WTC11 (cell line): ENCODE measurements at places on chromosomes 13 and 19. TPM values are rescaled to one million over a fixed set of nuclear protein-coding genes. Genes with fewer than 3 reads are reported as not detected.
A peak's percentile ranks its signal among the peaks of the same experiment; 100 is the strongest.

The TEAD2 gene
- 104 to 106 TPM (median 104 TPM) in 3 replicates for total RNA-seq

The ICAM4 gene
- 2.0 to 3.7 TPM (median 3.1 TPM) in 3 replicates for total RNA-seq

- DNase-seq, result no peak
These were observed 32.6 kb upstream of the IGFL4 start for GRCh38 chr19:46073268-46073922.

DNA sequence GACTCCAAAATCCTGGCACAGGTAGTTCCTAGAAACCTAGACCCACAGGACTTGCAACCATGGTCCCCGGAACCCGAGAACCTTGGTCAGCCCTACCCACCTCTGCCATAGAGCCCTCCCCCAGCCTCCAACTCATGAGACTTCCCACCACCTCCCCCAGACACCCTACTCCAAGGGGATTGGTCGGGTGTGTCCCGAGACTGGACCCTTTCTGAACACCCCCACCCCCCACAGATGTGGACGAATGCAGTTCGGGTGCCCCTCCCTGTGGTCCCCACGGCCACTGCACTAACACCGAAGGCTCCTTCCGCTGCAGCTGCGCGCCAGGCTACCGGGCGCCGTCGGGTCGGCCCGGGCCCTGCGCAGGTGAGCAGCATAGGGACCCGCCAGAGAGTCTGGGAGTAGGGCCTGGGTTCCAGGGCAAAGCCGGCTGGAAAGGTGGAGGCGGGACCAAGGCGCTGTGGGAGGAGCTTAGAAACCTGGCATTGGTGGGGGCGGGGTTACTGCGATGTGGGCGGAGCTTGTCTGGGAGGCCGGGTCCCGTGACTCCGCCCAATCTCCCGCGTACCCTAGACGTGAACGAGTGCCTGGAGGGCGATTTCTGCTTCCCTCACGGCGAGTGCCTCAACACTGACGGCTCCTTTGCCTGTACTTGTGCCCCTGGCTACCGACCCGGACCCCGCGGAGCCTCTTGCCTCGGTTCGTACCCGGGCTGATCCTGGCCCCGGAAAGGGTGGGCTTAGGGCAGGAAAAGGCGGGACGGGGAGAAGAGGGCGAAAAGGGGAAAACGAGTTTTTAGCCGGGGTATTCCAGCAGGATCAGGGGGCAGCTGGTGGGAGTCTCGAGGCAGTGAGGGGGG lies 11.9 kb downstream of the LTBP4 start:
- DNase-seq, result peak; percentile 94

DNA sequence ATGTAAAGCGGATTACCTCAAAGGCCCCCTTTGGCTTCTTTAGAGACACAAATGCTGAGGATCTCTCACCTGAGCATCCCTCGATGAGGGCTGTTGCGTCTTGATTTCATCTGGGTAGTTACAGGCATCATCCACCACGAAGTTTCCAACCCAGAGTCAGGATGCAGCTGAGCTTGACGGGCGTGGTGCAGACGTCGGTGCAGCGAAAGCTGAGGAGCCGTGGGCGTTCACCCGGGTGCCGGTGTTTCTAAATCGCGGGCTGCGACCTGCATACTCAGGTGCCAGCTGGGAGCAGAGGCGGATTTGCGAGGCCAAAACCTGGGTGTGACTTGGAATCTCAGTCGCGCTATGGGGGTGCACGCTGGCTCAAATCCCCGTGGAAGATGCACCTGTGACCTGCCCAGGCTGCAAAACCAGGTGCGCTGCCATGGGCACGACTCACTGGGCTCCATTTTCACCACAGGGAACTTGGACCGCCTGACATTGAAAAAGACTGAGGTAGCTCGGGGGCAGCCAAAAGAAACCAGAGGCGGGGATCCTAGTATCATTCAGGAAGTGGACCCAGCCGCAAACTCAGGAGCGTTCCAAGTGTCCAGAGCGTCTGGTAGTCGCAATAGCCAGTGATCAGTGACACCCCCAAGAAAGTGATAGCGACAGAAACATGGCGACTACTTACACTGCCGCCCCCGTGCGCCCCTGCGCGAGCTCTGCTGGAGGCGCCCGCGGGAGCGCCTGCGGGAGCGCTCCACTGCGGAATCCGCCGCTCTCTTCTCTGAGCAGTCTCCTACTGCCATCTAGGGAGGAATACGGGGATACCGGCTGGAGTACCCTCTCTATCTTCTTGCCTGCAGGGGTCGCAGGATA lies 36.4 kb upstream of the IGFL4 start:
- DNase-seq, result peak; percentile 83

DNA sequence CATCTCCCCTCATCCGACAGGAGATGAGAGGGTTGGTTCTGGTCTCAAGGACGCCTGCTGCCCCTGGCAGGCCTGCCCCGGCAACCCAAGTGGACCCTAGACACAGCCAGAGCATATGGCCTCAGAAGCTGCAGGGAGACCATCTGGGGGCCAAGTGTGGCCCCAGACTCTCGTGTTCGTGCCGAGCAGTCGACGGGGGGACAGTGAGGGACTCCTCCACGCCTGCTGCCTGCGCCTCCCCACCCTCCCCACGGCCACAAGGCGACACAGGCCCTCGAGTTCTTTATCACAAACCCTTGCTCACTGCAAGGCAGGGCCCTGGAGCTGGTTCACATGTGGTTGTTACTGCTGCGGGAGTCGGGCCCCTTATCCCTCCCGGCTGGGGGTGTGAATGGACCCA lies 9.3 kb downstream of the CAPS start:
- DNase-seq, result no peak

GRCh38 chr13:44484562-44485138 lies 91.5 kb downstream of the TSC22D1 start:
- no peak for DNase-seq

DNA sequence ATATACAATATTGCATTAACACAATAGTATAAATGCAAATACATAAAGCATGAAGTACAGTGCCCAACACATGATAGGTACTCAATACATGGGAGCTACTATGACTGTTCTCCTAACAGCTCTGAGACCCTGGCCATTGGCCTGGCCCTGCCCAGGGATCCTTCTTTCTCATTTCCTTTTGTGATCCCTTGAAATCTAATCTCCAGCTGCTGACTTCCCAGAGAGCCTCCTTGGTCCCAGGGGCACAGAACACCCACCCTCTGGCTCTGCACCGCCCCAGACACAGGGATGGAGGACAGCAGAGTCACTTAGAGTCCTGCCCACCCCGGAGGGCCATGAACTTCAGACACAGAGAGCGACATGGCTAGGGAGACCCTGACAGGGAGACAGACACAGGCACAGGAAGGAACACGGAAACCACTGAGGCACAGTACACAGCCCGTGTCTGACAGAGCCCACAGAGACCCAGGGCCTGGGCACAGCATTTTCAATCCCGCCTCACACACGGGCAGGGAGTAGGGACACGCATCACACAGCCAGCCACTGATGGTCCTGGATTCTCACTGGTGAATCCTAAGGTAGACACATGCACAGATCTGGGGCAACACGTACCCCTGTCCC lies 4.2 kb upstream of the SYCN start:
- DNase-seq, result no peak

DNA sequence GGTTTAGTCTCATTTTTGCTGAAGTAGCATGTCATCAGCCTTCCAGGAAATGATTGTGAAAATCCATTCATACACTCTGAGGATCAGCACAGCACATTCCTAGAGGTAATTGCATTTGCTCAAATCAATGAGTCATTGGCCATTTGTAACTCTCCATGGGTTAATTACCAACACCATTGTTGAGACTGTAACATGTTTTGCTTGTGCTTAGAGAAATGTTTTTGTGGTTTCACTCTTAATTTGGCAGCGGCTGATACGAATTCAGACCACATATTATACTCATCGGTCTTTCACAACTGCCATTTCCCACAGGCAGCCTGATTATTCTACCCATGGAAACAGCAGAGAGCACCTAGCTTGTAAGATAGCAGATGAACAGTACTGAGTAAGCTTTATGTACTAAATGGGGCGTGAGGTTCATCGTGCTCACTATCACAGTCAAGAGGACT lies 110.3 kb downstream of the NHLRC3 start:
- no peak for DNase-seq

DNA sequence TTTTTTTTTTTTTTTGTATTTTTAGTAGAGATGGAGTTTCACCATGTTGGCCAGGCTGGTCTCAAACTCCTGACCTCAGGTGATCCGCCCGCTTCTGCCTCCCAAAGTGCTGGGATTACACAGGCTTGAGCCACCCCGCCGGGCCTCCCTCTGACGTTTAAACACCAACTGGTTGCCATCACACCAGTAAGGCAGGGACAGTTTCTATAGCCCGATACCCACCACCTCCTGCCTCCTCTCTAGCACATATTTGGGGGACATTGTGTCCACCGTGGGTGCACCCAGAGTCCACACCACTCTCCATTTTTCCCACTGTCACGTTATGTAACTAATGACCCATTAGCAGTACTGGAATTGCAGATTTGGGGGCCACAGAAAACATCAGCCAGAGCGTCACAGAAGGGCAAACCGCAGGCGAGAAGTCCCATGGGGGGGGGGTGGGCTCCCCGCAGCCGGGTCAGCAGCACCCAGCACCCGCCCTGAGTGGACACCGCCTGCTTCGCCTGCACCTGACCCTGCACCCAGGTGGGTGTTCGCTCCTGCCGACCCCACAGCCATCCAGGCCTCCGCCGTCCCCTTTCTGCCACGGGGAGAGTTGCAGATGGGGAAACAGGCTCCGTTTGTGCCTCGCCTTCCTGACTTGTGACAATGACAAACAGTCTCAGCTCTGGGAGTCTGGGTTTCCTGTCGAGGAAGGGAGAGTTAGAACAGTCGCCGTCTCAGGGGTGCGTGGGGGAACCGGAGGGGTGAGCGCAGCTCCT lies 3.6 kb downstream of the ONECUT3 start:
- no peak for DNase-seq

DNA sequence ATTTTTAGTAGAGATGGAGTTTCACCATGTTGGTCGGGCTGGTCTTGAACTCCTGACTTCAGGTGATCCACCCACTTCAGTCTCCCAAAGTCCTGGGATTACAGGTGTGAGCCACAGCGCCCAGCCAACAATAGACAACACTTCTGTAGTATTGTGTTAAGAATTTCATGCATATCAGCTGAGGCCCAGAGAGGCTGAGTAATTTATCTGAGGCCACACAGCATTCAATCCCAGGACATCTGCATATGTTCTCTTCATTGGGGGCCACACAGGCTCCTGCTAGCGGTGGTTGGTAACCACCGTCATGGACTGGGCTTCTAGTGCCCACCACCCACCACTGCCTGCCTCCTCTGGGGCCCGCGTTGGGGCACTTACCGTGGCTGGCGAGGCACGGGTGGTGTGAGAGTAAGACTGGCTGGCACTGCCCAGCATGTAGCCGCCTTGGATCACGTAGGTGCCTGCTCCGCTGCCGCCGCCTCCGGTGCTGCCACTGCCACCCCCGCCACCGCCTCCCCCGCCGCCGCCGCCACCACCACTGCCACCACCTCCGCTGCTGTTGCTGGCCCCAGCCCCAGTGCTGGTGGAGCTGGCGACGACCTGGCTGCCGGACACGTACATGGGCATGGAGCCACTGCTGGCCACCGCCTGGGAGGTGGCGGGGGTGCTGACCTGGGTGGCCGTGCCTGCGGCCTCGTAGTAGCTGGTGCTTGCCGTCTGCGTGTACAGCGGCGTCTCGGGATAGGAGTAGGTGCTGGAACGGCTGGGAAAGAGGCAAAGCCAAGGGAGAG lies 20.3 kb downstream of the DCAF15 start:
- no peak for DNase-seq

DNA sequence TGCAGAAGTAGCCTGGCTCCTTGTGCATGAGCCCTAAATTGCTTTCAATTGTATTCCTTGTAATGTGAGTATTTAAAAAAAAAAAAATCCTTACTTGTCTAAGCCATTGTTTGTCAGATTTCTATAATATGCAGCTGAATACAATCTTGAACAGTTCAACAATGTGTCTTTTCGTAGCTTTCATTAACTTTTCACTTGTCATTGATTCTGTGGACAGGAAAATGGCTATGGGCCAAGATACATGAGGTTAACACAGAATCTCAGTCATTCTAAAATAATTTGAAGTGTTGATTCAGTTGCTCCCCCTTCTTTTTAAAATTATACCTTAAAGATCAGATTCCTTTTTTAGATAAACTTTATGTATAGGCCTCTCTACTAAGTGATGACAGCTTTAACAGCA lies 395.8 kb upstream of the KLF12 start:
- no peak for DNase-seq

DNA sequence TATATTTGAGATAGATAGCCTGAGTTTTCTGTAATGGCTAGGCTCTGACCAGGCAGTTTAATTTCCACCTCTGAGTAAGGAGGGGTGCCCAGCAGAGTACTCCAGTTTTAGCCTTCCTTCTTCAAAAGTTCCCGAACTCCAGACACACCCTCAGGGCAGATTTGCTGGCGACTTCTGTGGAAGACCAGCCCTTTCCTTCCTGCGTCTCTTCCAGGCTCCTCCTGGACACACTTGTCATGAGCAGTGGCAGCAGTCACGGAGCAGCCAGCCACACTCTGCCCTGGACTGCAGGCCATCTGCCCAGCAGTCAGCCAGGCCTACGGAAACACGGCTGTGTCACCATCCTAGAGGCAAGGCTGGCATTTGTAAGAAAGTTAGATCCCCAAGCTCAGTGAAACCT lies 6.6 kb upstream of the FLT1 start:
- no peak for DNase-seq

DNA sequence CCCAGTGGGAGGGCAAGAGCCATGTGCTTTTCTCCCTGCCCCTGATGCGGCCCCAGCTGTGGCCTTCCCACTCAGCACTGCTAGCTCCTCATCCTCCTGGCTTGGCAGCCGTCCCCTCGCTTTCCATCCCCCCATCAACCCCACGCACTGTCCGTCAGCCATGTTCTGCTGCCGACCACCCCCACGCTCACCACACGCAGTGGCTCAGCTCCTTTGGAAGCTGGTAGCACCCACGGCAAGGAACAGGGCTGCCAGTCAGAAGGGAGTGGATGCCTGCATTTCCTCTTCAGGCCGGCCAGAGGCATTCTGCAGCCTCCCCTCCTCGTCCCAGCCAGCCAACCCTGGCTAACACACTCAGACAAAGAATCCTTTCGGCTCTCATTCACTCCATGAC lies 6.3 kb downstream of the CALM3 start:
- DNase-seq, result peak; percentile 5

DNA sequence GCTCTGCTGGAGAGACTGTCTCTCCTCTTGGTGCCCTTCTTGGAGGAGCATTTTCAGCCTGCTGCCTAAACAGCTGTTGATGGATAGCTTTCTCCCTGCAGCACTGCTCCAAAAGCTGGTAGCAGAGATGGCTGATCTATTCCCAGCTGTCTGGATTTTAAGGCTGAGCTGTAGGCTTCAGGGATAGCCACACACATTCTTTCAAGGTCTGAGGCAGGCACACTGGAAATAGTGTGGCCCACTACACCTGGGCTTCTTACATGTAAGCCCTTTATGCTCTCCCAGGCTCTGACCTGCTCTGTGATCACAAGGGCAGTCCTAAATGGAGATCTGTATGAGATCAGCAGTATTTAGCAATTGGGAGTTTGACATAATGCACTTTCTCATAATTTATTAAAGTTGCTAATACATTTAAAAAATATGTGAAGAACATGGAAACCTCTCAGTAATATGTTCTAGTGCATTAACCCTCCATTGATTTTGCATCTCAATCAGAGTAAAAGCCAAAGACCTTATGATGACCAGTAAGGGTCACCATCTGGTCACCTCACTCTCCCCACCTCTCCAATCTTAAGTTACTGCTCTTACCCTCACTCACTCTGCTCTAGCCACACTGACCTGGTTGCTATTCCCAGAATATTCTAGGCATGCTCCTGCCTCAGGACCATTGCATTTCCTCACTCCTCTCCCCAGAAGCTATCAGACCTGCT lies 91.6 kb downstream of the MBNL2 start:
- DNase-seq, result no peak
